ENCODE measurements at places on chromosomes 1 and 21.

DNA sequence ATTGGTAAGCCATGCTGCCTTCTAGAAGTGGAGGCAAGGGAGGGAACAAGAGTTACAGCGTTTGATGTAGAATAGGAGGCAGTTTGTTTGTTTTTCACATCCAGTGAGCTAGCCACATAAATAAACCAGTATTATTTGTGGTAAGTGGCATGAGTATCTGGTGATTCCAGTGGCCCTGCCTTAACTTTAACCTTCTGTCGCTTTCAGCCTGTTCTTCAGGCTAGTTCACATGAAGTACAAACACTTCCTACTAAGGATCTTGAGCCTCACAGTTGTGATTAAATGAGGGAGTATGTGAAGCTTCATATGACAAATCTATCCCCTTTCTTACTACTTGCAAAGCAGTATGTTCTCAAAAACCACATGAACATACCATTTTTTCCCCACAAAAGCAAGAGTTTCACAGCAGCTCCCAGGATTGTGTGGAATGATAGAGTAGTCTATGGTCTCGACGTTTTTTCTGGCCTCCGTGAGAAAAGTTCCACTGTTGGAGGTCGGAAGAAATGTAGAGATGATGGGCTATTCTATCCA, 59.5 kb downstream of the PHACTR4 start:
- no peak for DNase-seq

DNA sequence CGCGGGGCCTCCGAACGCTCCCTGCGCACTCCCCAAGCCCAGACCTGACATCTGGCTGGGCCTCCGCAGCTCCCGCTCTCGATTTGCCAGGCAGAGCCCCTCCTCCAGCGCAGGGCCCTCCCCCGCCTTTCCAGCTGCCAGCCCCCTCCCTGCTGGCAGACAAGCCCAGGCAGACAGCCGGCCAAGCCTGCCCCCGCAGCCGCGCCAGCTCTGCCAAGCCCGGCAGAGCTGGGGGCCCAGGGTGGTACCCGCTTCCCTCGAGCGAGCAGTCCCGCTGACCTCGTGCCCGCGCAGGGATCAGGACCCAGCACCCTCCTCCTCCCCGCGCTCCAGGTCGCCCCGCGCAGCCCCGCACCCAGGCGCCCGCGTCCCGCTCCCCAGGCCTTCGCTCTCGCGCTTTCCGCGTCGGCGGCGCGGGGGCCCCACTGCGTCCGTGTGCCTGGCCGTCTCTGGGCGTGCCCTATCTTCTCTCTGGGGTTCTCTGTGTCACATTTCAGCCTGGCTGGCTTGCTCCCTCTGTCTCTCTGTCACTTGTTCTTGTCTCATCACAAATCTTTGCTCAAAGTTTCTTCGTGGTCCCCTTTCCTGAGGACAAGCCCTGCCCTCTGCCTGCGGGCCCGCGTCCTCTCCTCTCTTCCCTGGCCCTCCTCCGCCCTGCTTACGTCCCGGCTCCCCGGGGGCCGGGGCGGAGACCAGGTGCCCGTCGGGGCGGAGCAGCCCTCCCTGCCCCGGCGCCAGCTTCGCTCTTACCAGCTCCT, 580 bp downstream of the INKA2 start:
- no peak for DNase-seq

DNA sequence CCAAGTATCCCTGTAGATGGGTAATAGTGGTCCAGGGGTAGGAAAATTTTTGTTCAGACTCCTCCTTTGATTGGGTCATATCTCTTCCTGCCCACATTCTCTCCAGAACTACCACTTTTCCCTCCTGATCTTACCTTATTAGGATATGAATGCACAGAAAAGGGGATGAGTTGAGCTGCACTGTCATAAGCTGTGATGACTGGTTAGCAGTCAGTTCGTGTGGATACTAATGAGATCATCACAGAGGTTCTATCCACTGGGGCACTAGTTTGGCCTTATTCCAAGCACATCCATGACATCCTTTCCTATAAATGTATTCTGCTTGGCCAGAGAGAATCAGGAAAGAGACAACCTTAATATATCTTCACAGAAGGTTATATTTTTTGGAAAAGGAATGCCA, 22.1 kb upstream of the TBX15 start:
- DNase-seq, result no peak

DNA sequence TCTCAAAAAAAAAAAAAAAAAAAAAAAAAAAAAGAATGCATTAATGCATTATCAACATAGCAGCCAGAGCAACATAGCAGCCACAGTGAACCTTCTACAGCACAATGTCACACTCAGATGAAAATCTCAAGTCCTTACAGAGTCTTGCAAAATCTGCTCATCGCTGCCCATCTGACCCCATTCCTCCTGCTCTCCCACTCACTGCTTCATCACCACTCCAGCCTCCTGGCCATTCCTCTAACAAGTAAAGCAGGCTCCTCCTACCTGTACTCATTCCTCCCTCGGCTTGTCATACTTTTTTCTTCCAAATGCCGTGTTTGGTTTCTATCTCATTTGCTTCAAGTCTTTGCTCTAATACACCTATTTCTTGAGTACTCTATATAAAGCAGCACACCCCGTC, 29.5 kb downstream of the BRINP2 start:
- DNase-seq, result no peak

DNA sequence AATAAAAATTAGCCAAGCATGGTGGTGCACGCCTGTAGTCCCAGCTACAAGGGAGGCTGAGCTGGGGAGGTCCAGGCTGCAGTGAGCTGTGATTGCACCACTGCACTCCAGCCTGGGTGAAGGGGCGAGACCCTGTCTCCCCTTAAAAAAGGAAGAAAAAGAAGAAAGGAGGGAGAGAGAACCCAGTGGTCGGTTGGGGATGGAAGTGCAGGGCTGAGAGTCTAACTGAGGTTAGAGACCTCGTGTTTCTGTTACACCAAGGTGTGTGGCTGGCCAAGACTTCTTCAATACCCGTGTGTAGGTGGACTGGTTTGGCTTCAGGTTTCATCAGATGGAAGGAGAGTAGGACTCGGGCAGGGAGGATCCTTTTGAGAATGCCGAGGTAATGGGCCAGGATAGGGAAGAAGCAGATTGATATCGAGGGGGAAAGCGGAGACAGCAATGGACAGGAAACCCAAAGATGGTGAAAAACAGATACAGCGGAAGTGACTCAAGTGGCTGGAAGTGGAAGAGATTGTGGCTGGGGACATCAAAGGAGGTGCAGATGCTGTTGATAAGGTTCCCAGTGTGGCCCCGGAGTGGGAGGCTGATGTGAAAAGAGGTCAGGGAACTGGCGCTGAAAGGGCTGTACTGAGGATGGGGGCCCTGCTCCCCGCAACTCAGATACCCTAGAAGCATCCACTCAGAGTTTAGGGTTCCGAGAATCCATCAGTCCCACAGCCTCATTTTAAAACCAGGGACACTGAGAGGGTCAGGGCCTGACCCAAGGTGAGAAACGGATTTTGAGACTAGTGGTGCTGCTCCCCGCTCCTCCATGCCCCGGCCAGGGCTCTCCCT, 681 bp upstream of the UBXN10 start:
- no peak for DNase-seq

- DNase-seq, result no peak
These were observed 6.5 kb upstream of the SLX9 start for GRCh38 chr21:44933199-44933917.

DNA sequence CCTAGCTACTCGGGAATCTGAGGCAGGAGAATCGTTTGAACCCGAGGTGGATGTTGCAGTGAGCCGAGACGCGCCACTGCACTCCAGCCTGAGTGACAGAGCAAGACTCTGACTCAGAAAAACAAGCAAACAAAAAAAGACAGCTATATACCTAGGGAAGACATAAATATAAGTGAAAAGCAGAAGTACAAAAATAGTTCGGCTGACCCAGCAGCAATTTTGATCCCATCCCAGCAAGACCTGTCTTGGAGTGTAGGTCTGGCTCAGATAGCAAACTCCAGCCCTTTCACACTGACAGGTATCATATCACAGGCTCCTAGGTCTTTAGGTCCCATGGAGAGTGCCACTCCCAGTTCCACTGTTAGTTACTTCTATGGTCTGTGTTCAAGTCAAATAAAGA, 14.6 kb downstream of the MTX1 start:
- no peak for DNase-seq

DNA sequence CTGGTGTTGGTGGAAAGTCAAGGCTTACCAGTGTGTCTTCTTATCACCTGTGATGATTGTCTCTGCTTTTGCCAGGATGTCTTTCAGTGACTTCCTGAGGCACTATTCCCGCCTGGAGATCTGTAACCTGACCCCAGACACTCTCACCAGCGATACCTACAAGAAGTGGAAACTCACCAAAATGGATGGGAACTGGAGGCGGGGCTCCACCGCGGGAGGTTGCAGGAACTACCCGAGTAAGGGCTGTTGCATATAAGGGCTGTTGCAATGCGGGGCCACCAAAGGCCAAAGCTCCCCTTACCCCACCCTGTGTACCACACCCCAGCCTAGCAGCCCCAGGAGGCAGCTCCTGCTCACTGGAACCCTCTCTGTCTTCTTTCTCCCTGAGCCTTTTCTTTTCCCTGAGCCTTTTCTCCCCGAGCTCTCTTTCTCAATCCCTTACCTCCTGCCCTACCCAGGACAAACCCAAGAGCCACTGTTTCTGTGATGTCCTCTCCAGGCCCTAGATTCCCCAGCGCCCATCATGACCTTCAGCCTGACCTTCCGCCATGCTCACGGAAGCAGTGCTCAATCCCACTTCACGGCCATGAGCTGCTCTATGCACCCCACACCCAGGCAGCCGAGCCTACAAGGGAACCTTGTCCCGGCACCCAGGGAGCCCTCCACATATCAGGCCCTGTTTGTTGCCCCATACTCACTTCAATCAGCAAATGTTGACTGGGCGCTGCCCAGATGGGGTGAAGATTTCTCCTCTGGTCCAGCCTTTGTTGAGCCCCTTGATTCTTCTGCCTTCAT, 40.6 kb downstream of the CAPN2 start:
- DNase-seq, result no peak

DNA sequence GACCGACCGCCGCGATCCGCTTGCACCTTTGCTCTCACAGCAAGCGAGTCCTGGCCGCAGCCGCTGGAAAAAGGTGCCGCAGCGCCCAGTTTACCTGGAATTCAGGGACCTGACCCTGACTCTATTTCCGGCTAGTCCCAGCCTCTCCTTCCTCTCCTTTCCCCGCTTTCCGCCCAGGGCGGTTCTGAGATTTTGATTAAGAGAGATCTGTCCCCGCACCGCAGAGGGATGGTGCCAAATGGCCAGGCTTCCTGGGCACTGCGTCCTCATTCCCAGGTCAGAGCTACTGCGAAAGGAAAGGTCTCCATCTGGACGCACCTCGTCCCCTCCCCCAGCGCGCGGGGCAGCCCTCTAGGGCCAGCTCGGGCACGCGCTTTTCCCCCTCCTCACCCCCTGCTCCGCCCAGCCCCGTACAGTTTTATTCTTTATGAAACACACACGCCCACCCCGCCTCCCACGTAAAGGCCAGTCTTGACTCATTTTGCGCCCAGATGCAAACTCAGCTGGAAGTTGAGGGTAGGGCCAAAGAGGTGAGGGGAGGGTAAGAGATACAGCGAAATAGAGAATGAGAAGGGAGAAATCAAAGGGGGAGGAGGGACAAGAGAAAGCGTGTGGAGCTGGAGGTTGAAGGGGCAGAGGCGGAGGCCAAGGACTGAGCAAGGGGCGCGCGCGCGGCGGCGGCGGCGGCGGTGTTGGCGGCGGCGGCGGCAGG, 411.8 kb upstream of the ESRRG start:
- DNase-seq, result no peak

GRCh38 chr1:64659478-64660138, 85.3 kb upstream of the RAVER2 start:
- DNase-seq, result no peak

DNA sequence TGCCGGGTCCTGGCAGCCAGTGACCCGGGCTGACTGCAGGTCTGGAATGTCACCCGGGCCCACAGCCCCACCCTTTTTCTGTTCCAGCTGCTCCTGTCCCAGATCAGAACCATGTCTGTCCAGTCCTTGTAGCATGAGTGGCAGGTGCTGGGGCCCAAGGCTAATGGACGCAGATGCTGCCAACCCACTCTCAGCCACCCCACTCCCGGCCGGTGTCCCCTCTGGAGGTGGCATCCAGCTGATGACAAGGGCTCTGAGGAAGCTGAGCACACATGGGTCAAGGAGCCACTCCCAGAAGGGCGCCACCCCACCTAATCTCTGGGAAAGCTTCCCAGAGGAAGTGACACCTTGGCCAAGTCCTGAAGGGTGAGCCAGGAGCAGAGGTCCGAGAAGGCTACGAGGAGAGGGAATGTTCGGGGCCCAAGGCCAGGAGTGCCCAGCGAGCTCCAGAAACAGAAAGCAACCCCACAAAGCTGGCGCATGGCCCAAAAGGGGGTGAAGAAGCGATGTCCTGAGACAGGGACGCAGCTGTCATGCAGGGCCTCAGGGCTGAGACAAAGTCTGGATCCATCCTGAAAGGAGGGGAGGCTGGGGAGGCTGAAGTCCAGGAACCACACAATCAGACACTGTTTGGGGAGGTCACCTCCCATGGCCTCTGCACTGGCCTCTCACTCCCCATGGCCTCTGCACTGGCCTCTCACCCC, 39.5 kb downstream of the ACOT7 start:
- DNase-seq, result no peak

- DNase-seq, result no peak
These were observed 9.9 kb upstream of the C1orf141 start for GRCh38 chr1:67144696-67145095.

- DNase-seq, result no peak
These were observed 157.2 kb downstream of the PLA2G4A start for GRCh38 chr1:186985889-186986491.

DNA sequence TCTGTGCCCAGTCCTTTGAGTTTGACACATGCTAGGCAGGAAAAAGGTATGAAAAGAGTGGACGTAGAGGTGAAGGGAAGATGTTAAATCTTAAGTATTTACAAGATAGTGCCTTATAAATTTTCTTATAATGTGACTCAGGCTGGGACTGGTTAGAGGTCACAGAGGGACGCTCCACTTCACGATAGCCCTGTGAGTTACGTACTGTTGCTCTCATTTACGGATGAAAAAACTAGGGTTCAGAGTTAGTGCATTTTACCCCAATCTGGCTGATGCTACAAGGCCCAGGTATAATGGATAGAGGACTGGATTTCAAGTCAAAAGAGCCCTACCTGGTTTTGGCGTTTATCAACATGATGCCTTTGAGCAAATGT, 1.4 kb upstream of the TUT4 start:
- DNase-seq, result no peak

- no peak for DNase-seq
These were observed 3.1 kb downstream of the RNF220 start for GRCh38 chr1:44408212-44408582.

GRCh38 chr1:25720624-25721023, 79.4 kb upstream of the SELENON start:
- no peak for DNase-seq
